ENCODE measurements at places on chromosomes 6 and 20. TPM values are rescaled to one million over a fixed set of nuclear protein-coding genes. Genes with fewer than 3 reads are reported as not detected.

Gene GNAS-AS1
- 4.3 TPM for total RNA-seq

DNA sequence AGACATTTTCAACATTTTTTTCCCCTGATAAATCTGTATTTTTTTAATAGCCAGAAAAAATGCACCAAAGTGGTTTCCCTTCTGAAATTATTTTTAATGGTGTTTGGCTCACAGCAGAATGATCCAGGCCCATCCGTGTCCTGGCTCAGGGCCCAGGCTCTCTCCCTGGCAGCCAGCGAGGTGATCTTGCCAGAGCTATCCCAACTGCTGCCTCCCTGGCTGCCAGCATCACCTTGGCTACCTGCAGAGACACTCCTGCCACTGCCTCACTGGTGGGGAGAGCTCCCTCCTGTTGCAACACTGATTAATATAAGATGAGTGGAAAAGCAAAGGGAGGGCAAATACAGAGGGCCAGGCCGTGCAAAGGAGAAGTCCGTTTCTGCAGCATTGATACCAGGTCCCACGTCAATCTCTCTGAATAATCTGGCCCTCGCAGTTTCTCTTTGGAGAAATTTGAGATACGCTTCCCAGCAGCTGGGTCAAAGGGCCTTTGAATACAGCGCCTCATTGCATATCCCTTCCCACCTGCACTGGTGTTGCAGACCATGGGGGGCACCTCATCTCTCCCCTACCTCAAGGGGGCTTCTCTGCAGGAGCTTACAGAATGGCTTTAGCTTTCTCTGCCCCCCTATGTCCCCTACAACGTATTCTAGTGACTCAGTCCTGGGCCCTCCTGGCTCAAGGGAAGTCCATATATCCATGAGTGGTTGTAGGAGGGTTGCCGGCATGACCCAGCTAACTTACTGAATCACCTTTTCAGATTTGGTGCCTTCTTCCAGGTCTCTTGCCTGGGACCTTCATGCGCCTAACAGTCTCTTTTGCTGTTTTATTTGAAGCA is 12.8 kb upstream of the DSTN start:
- DNase-seq, result no peak
- H3K36me3 ChIP-seq, result no peaks in the 10 kb centered on the region
- peak overlapping the region; percentile 7 for H3K4me3 ChIP-seq
- no peaks in the 10 kb centered on the region for H3K27me3 ChIP-seq

Gene LY6G6F
- not detected for total RNA-seq

Gene REV3L
- 40.0 TPM for total RNA-seq

Gene SSTR4
- total RNA-seq, result not detected

GRCh38 chr6:168332020-168332419 is 12.4 kb upstream of the DACT2 start:
- no peak for DNase-seq
- H3K4me3 ChIP-seq, result no peak overlapping the region
- H3K36me3 ChIP-seq, result no peaks in the 10 kb centered on the region
- no peaks in the 10 kb centered on the region for H3K27me3 ChIP-seq
- H3K27ac ChIP-seq, result no peak overlapping the region
- peaks cover 41% of the 10 kb centered on the region for H3K4me1 ChIP-seq

DNA sequence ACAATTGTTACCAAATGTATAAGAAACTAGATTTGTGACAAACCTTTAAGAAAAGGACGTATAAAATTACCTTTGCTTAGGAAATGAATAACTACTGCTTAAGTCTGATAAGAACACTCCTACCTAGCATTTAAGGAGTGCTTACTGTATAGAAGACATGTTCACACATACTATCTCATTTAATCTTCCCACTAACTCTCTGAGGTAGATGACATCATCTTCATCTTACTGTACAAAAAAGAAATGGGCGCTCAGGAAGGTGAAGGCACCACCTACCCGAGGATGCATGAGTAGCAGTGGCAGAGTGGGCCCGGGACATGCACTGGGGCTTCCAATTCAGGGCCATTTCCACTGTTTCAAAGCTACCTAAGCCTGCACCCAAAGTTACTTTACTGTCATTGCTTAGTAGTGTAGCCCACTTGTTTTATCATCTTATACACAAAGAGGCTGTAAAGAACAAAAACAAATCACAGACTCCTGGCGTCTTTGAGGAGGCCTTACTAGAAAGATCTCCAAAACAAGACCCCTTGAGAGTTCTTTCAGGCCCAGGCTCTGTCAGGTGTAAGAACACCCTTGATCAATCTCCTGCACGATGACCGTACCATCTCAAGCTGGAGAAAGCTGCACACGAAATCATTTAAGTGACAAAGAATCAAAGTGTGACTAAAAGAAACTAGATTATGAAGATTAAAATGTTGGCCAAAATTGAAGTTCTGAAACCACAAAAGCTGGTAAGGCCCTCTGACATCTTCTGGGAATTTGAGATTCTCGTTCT is 128.0 kb downstream of the INSM1 start:
- no peaks in the 10 kb centered on the region for H3K27me3 ChIP-seq
- no peak overlapping the region for H3K27ac ChIP-seq
- peaks cover 20% of the 10 kb centered on the region for H3K36me3 ChIP-seq
- peaks cover 49% of the 10 kb centered on the region for H3K4me1 ChIP-seq
- no peak overlapping the region for H3K4me3 ChIP-seq

DNA sequence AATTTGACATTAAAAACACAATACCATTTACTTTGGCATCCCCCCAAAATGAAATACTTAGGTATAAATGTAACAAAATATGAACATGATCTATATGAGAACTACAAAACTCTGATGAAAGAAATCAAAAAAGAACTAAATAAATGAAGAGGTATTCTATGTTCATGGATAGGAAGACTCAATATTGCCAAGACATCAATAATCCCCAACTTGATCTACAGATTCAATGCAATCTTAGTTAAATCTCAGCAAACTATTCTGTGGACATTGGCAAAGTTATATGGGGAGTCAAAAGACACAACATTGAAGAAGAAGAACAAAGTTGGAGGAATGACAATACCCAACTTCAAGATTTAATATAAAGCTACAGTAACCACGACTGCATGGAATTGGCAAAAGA is 145.2 kb upstream of the HEY2 start:
- no peaks in the 10 kb centered on the region for H3K36me3 ChIP-seq
- no peaks in the 10 kb centered on the region for H3K4me1 ChIP-seq
- H3K27me3 ChIP-seq, result no peaks in the 10 kb centered on the region
- no peak overlapping the region for H3K4me3 ChIP-seq
- DNase-seq, result no peak

DNA sequence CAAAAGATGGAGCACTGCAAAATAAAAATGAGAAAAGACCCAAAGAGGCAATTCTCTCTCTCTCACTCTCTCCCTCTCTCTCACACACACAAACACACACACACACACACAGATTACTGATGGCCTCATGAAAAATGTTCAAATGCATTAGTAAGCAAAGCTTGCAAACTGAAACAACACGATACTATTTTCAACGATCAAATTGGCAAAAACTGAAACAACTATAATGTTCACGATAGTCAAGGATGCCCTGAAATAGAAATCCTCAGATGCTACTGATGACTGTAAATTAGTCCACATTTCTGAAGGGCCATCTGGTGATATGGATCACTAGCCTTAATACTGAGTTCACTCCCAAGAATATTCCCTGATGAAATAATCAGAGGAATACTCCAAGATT is 100.8 kb downstream of the TRERF1 start:
- H3K27ac ChIP-seq, result no peak overlapping the region
- no peak for DNase-seq
- no peaks in the 10 kb centered on the region for H3K36me3 ChIP-seq
- no peak overlapping the region for H3K4me3 ChIP-seq
- no peaks in the 10 kb centered on the region for H3K4me1 ChIP-seq
- no peaks in the 10 kb centered on the region for H3K27me3 ChIP-seq

Gene C20orf144
- total RNA-seq, result 0.27 TPM

Gene TBXT
- not detected for total RNA-seq

GRCh38 chr20:25148982-25149846 is 46.3 kb upstream of the ENTPD6 start:
- H3K27me3 ChIP-seq, result peaks cover 39% of the 10 kb centered on the region
- no peak overlapping the region for H3K4me3 ChIP-seq
- no peak for DNase-seq
- H3K36me3 ChIP-seq, result no peaks in the 10 kb centered on the region
- no peaks in the 10 kb centered on the region for H3K4me1 ChIP-seq

- no peaks in the 10 kb centered on the region for H3K27me3 ChIP-seq
- no peaks in the 10 kb centered on the region for H3K4me1 ChIP-seq
- H3K36me3 ChIP-seq, result no peaks in the 10 kb centered on the region
Measured at GRCh38 chr6:101818051-101818450, 424.5 kb downstream of the GRIK2 start.

Gene CHRNA4
- 0.43 TPM for total RNA-seq

Gene BEND6
- total RNA-seq, result 0.46 TPM

Gene SLC22A1
- total RNA-seq, result 3.0 TPM

- no peak overlapping the region for H3K27ac ChIP-seq
- peaks cover 8% of the 10 kb centered on the region for H3K4me1 ChIP-seq
- H3K36me3 ChIP-seq, result no peaks in the 10 kb centered on the region
- peaks cover 58% of the 10 kb centered on the region for H3K27me3 ChIP-seq
- H3K4me3 ChIP-seq, result no peak overlapping the region
- DNase-seq, result no peak
Measured at GRCh38 chr6:18279422-18279821, 15.1 kb upstream of the DEK start.
